IPS DF 6.9 (cell line): ENCODE measurements at places on chromosomes 5 and 9.

DNA sequence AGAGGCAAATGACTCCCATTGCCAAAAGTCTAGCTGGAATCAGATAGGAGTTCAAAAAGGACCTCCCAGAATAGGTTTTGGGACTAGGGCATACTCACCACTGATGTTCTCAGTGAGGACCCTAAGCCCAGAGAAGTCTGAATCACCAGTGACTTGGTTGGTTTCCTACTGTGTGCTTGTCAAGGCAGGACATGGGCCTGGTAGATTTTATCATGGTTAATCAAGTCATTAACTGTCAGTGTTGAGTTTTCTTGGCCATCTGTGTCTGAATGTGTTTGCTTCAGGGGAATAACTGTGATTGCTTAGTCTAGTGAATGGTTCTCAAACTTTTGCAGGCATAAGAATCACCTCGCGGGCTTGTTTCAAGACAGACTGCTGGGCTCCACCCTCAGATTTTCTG is 99.0 kb upstream of the GDNF start:
- H3K4me1 ChIP-seq, result no peaks in the 10 kb centered on the region
- H3K27me3 ChIP-seq, result no peaks in the 10 kb centered on the region
- no peak overlapping the region for H3K4me3 ChIP-seq
- no peaks in the 10 kb centered on the region for H3K36me3 ChIP-seq

DNA sequence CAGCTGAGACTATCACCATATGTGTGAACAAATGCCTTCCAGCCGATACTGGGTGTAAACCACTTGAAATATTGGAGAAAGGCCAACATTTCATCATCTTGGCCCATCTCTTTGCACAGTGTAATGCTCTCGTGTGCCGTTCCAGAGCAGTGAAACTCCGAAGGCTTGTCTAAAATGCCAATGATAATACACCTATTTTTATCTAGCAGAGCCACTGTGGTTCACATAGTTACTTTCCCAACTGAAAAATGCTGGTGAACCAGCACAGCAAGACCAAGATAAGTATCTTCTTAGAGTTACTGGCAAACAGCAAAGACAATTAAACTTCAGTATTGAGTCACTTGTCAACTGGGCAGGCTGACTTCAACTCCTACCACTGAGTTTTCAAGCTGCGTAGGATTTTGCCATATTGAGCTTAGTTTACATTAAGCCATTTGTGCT is 379.9 kb upstream of the ACTBL2 start:
- H3K27ac ChIP-seq, result no peak overlapping the region
- no peaks in the 10 kb centered on the region for H3K36me3 ChIP-seq
- no peaks in the 10 kb centered on the region for H3K4me1 ChIP-seq
- no peak for DNase-seq

DNA sequence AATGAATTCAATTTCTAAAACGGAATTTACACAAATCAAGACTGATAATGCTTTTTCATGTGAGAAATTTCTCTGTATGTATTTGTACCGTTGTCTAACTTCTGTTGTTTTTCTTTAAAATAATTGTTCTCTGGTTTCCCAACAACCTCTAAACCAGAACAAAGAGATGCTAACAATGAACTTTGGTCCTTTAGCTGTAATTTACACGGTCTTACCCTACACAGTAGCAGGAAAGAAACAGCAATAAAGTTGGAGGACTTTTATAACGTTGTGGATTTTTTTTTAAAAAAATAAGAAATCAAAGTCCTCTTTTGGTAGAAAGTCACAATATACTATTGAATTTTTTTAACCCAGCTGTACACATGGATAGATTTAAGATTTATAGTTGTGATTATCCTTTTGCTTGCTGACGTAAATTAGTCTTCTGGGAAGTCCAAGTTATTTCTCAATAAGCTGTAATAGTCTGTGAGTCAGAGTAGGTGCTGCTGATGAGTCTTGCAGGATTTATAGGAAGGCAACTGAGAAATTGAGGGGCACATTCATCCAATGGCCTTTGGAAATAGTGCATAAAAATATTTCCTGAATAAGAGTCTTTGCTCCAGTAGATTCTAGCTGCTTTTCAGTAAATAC is 76.8 kb upstream of the PCSK1 start:
- H3K27me3 ChIP-seq, result no peaks in the 10 kb centered on the region
- H3K27ac ChIP-seq, result no peak overlapping the region

DNA sequence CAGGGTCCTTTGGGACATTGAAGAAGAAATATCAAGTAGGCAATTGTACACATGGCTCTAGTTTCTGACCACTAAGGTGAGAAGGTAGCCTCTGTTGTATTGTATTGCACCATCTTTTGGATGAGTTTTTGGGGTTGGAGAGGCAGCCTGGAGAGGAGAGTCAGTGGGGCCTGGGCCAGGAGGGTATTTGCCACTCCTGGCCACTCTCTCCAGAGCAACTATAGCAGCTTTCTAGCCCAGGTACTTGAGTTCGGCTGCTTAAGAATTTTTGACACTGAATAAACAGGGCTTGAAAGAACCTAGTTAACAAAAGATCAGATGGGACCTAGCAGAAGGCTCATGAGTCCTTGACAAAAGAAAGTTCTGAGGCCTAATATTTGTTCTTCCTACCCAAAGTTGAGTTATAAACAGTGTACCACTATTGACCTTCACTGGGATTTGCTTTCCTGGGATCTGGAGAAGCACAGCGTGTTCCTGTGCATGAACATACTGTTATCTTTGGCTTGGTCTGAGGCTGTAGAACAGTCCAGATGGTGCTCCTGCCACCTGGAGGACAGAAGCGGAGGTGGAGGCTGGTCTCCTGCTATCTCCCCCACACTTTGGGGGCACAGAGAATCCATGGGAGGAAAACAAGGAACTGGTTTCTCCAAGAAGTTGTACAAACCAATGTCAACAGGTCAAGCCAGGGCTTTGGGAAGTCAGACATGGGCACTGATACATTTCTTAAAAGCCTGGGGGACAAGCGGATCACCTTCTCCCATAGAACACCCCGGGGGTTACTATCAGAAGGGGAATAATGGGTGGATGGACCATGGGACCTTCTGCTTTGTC is 110.4 kb upstream of the LIFR start:
- no peaks in the 10 kb centered on the region for H3K4me1 ChIP-seq
- no peak overlapping the region for H3K4me3 ChIP-seq
- no peaks in the 10 kb centered on the region for H3K27me3 ChIP-seq

- no peak overlapping the region for H3K27ac ChIP-seq
- peaks cover 4% of the 10 kb centered on the region for H3K4me1 ChIP-seq
- no peaks in the 10 kb centered on the region for H3K27me3 ChIP-seq
These were observed 112.3 kb downstream of the MARCHF3 start for GRCh38 chr5:126917918-126918614.

DNA sequence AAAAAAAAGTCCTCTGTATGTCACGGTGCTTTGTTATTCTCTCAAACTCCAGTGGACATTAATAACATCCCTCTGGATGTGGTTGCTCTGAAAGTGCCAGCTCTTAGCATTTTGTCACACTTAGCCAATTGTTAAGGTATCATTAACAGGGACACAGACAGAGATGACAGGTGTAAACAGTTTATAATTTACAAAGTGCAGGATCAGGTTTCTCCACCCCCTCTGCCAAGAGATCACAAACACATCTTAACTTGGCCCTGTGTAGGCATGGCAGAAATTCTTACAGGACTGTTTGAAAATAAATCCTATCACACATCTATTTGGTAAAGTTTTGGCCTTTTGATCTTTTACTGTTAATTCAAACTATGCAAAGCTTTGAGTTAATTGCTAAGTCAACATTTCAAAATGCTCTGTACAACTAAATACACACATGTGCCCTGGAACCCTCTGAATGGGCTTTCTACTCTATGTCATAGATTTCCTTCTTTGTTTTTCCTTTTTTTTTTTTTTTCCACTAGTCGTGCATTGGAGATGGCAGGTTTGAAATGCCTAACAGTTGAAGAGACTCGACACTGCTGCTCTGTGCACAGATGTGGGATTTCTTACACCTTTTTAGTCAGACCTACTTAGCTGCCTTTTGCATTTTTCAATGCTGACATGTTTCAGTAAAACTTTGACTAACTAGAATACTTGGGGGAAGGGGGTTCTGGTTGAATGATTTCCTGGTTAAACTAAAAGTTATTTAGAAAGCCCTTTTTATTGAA is 41.7 kb downstream of the SEMA6A start:
- H3K4me3 ChIP-seq, result no peak overlapping the region
- H3K27ac ChIP-seq, result no peak overlapping the region
- no peak for DNase-seq

DNA sequence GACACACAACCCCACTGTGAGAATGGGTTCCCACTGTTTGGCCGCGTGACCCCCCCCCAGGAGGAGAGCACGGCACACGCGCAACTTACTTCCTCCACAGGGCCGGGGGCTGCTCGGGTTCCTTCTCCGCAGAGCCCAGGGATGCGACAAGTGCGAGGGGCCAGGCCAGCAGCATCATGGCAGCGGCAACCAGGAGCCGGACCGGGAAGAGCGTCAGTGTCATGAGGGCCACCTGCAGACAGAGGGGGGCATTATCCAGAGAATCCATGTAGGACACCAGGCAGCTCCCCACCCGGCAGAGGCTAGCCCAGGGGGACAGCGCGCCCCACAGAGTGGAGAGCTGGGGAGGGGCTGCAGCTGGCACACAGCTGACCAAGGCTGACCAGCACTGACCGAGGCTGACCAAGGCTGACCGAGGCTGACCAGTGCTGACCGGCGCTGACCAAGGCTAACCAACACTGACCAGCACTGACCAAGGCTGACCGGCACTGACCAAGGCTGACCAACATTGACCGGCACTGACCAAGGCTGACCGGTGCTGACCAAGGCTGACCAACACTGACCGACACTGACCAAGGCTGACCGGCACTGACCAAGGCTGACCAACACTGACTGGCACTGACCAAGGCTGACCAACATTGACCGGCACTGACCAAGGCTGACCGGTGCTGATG is 22.3 kb downstream of the LPCAT1 start:
- H3K4me3 ChIP-seq, result no peak overlapping the region
- DNase-seq, result no peak
- peaks cover 24% of the 10 kb centered on the region for H3K36me3 ChIP-seq
- no peak overlapping the region for H3K27ac ChIP-seq
- H3K27me3 ChIP-seq, result no peaks in the 10 kb centered on the region
- peaks cover 14% of the 10 kb centered on the region for H3K4me1 ChIP-seq

GRCh38 chr5:78003450-78003849 is 227.3 kb upstream of the TBCA start:
- H3K27me3 ChIP-seq, result no peaks in the 10 kb centered on the region
- no peaks in the 10 kb centered on the region for H3K4me1 ChIP-seq
- H3K4me3 ChIP-seq, result no peak overlapping the region
- no peak overlapping the region for H3K27ac ChIP-seq
- DNase-seq, result no peak

DNA sequence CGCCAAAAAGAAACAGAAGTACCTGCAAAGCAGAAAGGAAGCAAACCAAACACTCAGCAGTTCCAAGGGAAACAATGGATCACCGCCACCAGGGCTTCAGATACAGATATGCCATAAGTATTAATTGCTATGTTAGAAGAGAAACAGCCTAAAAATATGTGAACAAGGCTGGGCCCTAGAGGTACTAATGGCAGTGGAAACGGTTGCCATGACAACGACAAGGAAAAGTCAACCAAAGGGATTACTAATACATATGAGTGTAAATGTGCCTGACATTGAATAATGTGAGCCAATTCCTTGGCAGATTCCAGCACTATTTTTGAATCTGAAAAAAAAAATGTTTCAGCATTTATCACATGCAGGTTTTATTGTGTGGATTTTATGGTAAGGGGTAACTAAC is 75.0 kb downstream of the CAVIN4 start:
- no peaks in the 10 kb centered on the region for H3K36me3 ChIP-seq
- H3K27ac ChIP-seq, result no peak overlapping the region
- H3K4me3 ChIP-seq, result no peak overlapping the region

DNA sequence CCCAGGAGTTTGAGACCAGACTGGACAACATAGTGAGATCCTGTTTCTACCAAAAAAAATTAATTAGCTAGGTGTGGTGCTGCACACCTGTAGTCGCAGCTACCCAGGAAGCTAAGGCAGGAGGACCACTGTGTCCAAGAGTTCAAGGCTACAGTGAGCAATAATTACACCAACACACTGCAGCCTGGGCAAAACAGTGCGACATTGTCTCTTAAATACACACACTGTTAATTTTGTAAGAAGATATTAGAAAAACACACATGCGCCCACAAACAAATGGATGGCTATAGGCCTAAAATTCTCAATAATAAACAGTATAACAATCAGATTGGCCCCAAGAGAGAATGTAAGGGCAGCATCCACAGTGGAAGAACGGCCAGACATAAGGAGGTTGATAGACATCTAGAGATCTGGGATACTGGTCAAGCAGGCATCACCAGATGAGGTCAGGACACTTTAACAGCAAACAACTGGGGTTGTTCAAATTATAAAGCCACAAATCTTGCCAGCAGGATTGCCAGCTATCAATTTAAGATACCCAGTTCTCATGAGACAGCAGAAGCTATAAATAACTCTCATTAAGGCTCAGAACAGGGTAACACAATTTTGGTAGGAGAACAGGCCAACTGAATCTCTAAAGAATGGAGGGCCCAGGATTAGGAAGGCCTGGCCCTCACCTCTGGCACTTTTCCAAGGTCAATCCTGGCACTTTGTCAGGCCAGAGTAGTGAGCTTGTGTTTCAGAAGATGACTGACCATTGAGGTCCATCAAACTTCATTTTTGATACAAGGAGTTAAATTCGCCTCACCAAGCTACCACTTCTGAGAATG is 29.5 kb downstream of the GOLPH3 start:
- no peaks in the 10 kb centered on the region for H3K36me3 ChIP-seq
- no peak overlapping the region for H3K27ac ChIP-seq
- no peaks in the 10 kb centered on the region for H3K4me1 ChIP-seq
- DNase-seq, result no peak
- H3K27me3 ChIP-seq, result no peaks in the 10 kb centered on the region

- no peak overlapping the region for H3K27ac ChIP-seq
- no peaks in the 10 kb centered on the region for H3K4me1 ChIP-seq
- no peaks in the 10 kb centered on the region for H3K36me3 ChIP-seq
These were observed 41.9 kb downstream of the TGFBI start for GRCh38 chr5:136070486-136071285.

DNA sequence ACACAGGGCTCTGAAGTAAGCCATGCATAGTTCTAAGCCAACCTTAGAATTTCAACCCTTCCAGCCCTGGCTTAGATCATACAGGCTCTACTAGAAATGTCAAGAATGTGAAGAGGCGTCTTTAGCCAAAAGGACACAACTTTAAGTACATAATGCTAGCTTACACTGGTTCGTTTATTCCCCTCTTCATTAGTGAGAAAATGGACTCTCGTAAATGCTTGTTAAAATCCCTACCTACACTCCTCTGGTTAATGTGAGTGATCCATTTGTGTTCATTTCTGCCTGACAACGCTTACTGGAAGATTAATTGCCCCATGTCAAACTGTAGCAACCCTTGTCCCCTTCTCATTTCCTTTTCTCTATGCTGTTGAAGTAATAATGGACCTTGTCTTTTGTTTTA is 149.3 kb upstream of the POU5F2 start:
- H3K4me3 ChIP-seq, result no peak overlapping the region
- no peaks in the 10 kb centered on the region for H3K27me3 ChIP-seq
- no peak for DNase-seq
- no peak overlapping the region for H3K27ac ChIP-seq
- no peaks in the 10 kb centered on the region for H3K4me1 ChIP-seq
- no peaks in the 10 kb centered on the region for H3K36me3 ChIP-seq

DNA sequence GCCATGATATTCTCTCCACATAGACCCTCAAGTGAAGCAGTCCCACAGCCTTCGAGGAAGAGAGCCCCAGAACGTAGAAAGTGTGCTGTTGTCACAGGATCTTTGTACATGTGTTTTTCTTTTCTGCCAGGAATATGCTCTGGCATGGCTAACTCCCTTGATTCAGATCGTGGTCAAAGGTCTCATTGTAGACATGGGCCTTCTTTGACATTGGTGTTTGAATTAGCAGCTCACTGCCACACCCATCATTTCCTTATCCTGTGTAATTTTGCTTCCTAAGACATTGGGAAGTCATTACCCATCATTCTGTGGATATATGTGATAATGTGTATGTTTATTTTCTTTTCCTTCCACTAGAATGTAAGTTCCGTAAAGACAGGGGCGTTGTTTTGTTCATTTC is 25.5 kb downstream of the MTRR start:
- no peaks in the 10 kb centered on the region for H3K4me1 ChIP-seq
- no peak overlapping the region for H3K4me3 ChIP-seq
- H3K27ac ChIP-seq, result no peak overlapping the region
- peaks cover 15% of the 10 kb centered on the region; the same call in 1 of the 2 replicates for H3K36me3 ChIP-seq
